ENCODE measurements at places on chromosomes 13 and 19.

DNA sequence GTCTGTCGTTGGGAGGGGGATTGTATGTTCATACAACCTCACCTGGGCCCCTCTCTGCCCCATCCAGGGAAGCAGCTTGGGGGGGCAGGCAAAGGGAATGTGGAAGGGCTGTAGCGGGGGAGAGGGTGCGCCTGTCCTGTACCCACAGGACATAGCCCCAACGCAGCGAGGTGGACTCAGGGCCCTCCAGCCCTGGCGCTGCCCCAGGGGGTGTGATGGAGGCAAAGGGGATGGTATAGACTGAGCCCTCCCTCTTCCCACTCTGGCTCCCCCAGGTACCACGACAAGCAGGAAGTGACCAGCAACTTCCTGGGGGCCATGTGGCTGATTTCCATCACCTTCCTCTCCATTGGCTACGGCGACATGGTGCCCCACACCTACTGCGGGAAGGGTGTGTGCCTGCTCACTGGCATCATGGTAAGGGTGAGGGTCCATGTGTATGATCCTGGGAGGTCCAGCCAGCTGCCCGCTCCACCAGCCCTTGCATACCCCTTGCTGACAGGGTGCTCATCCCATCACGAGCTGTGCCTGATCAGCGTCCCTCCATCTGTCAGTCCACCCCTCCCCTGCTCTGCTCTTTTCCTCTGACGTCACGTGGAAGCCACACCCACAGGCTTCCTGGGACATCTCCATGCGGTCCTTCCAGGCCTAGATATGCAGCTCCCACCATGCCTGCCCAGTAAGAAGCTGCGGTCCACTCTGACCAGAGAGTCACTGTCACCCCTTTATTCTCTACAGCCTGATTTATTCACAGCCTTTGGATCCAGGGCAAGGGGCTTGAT lies 18.3 kb downstream of the KCNN1 start:
- DNase-seq = no peak

- DNase-seq = no peak
Measured at GRCh38 chr13:112974671-112975070, 5.7 kb downstream of the MCF2L start.

GRCh38 chr13:37023871-37024270 lies 23.3 kb downstream of the EXOSC8 start:
- DNase-seq = no peak

DNA sequence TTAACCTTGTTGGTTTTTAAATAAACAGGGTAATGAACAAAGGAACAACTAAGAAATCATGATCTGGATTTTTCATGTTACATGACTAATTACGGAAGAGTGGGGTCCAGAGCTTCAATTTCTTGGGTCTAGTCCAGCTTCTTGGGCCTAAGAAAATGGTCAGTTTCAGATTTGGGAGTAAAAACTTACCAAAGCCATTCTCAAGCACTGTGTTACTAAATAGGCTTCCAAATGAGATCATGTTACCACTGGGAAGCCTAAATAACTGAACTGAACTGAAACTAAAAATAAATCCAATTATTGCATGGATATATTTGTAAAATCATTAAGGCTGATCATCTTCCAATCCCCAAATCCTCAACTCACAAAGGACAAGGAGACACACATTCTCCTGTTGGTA lies 13.9 kb downstream of the TBC1D4 start:
- no peak for DNase-seq

DNA sequence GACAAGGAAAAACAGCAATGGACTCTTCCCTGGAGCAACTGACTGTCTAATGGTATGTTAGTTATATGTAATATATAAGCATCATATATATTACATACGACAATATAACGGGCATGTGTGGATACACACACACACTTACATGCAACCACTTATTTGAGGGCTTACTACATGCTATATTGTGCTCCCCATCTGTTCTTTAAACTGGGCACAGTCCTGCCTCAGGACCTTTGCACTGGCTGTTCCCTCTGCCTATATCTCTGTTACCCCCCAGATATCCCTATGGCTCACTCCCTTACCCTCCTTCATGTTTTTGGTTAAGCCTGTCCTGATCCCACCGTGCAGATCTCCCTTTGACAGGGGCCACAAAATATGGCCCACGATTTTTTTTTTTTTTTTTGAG lies 10.2 kb downstream of the TICAM1 start:
- DNase-seq = no peak

- no peak for DNase-seq
Measured at GRCh38 chr19:46626446-46626845, 1.6 kb upstream of the PTGIR start.

DNA sequence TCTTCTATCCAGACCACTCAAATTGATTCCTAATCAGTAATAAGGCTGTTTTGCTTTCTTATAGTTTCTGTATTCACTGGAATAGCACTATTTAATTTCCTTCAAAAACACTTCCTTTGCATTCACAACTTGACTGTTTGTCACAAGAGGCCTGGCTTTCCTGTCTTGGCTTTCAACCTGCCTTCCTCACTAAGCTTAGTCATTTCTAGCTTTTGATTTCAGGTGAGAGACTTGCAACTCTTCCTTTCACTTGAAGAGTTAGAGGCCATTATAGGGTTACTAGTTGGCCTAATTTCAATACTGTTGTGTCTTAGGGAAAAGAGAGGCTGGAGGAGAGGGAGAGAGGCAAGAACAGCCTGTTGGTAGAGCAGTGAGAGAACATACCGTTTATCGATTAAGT lies 47.0 kb downstream of the SACS start:
- no peak for DNase-seq

- no peak for DNase-seq
Measured at GRCh38 chr19:35214766-35215422, 13.6 kb downstream of the FAM187B start.

- no peak for DNase-seq
Measured at GRCh38 chr19:44723299-44723951, 24.5 kb downstream of the CEACAM16 start.

DNA sequence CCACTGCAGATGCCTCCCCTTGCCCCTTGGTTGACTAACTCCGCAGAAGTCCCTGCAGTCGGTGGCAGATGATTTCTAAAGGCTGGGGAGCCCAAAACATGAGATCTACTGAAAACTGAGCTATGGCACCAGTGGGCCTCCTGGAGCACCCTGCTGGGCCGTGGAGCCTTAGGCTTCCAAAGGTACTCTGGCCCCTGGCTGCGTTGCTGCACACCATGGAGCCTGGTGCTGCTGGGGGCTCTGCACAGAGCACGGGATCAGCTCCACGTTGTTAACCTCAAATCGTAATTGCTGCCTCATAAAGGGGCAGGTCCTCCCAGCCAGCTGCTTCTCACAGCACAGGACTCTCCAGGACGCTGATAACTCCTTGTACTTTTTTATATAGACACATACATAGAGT lies 357.5 kb downstream of the NALCN start:
- no peak for DNase-seq

DNA sequence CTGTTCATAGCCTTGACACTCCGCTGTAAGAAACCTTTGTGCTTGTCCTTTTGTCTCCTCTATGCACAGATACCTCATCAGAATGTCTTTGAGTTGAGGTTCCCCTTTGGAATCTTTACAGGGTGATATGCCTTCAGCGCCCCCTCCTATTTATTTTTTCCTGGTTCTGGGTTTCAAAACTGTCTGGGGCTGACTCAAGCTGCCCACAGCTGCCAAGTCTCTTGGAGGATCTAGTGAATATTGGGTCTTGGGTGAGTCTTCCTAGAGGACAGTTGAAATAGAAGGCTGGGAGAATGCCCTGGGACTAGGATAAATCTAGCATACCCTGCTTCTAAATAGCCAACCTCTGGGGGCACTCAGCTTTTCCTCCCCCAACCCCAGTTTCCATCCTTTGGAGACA lies 930 bp downstream of the ZNF136 start:
- DNase-seq = no peak

DNA sequence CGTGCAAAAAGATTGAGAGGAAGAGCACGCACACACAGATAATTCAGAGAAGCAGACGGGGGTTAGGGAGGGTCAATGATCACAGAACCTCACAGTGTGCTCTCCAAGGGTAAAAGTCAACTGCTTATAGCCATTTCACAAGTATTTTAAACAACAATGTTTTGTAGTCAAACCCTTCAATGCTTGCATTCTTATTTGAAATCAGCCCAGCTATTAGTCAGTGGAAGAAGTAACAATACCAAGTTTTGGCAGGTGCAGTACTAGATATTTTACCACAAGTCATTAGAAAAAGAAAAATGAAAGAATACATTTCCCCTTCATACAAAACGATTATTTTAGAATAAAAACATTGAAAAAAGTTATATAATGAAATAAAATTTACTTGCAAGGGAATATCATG lies 2.6 kb downstream of the CSNK1A1L start:
- no peak for DNase-seq

GRCh38 chr13:67048821-67049150 lies 181.3 kb downstream of the PCDH9 start:
- no peak for DNase-seq

DNA sequence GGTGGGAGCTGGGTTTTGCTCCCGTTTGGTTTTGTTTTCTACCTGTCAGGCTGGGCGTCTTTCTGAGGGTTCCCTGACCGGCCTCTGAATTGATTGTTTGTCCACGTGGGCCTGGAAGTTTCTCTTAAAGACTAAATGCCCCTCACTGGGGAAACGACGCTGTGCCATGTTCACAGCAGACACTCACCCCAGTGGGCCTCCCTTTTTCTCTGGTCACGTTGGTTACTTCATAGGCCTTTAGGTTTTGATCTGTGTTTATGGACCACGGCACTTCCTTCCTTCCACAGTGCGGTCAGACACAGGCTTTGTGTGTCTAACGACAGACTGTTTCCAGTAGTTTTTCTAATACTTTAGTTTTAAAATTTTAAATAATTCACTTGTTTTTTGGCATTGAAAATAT lies 20.1 kb upstream of the NDUFS7 start:
- no peak for DNase-seq

DNA sequence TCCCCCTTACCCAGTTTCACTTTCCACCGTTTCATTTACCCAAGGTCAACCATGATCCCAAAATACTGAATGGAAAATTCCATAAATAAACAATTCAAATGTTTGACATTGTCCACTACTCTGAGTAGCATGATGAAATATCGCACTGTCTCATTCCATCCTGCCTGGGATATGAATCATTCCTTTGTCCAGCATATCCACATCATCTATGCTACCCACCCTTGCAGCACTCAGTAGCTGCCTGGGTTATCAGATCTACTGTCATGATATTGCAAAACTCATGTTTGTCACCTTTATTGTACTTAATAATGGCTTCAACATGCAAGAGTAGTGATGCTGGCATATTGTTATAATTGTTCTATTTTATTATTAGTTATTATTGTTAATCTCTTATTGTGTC lies 263.9 kb upstream of the NBEA start:
- DNase-seq = no peak

GRCh38 chr13:45325806-45326205 lies 15.2 kb downstream of the TPT1 start:
- DNase-seq = no peak

DNA sequence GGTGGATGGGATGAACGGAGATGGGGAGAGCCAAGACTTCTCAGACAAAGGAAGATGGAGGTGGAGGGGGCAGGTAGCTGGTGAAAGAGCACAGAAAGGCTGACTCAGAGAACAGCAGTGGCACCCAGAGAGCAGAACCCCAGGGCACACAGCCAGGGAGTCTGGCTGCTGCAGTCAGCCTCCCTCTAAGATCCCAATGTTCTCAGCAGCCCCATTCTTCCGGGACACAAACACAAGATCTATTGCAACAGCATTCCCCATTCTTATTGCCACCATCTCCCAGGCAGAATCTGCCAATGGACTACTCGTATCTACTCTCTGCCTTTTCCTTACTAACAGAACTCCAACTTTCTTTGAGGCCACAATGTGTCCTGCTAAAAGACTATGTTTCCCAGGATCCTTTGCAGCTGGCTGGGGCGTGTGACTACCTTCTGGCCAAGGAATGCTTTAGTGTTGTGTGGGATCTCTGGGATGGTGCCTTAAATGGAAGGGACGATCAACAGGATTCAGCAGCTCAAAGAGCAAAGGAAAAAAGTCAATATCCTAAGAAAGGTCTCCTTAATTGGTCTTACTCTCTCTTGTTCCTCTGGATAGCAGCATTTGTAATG lies 7.5 kb downstream of the THAP8 start:
- no peak for DNase-seq

DNA sequence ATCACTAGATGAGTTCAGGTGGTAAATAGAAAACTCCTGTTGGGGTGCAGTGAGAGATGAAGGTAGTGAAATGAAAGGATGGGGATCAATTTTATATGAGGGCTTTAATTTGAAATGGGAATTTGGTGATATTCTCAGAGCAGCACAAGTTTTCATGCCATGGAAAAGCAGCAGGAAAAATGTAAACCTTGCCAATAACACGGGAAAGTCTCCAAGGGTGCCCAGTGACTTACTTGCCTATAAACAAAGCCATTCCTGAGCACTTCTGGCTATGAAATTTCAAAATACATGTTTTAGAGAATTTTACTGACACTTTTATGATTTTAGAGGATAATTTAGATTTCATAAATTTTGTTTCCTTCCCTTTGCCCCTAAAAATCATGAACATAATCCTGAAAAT lies 16.4 kb upstream of the FLT3 start:
- DNase-seq = no peak

DNA sequence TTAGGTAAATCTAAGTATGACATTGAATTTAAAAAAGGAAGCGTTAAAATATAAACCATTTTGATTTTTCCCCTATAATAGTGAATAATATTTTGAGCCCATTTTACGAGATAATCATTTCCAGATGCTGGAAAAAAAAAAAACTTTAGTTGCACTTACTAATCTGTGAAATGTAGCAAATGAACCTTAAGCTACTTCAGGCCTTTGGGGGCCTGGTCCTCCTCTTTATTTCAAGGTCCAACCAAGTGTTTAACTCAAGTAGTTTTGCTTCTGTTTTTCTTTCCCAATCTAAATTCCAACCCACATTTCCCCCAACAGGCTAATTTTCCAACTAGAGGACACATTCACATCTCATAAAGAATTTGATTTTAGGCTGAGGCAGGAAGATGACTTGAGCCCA lies 101.2 kb downstream of the TNFRSF19 start:
- no peak for DNase-seq

DNA sequence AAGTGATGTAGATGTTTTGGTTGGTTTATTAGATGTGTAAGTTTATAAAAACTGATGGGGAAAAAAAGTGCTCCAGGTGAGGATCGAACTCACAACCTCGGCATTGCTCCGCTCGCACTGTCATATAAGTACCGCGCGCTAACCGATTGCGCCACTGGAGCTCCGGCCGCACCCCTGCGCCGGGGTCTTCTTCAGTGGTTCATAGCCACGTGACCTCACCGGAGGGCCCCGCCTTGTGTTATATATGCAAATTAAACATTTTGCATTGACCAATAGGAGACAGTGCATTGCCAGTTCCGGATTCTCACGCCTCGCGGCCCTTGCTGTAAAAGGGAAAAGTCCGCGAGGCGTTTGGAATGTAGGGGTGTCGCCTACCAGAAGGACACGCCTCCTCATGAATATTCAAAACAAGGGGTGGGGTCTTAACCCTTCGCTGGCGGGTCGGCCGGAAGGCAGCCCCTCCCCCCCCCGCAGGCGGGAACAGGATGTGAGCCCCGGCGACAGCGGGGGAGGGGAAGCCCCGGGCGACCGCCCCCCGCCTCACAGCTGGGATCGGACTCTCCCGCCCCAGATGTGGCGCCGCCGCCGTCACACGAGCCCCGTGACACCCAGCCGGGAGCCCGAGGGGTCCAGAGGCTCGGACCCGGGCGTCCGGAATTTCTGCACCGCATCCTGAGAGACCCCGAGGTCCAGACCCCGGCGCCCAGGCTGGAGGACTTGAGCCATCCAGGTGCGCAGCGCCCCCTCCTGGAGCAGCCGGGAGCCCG lies at the start of gene PLEKHG2:
PLEKHG2 (plus strand) TSS at position 570 of the 767 bp plus-strand sequence. CDS start 1,418 bp downstream, outside the sequence.
- DNase-seq = peak; percentile 96

- no peak for DNase-seq
Measured at GRCh38 chr19:17481986-17482385, 11.7 kb downstream of the SLC27A1 start.

All from activated naive CD4-positive, alpha-beta T cell treated with Interleukin-2 at 50 U/mL for 16 hours (primary cell).